Stimulated activated CD4-positive, alpha-beta T cell treated with anti-CD3 and anti-CD28 coated beads, Interleukin-4, amount 100 ng/mL, for 1 hour (primary cell): ENCODE measurements at places on chromosomes 16 and 17.
A peak's percentile ranks its signal among the peaks of the same experiment; 100 is the strongest.

DNA sequence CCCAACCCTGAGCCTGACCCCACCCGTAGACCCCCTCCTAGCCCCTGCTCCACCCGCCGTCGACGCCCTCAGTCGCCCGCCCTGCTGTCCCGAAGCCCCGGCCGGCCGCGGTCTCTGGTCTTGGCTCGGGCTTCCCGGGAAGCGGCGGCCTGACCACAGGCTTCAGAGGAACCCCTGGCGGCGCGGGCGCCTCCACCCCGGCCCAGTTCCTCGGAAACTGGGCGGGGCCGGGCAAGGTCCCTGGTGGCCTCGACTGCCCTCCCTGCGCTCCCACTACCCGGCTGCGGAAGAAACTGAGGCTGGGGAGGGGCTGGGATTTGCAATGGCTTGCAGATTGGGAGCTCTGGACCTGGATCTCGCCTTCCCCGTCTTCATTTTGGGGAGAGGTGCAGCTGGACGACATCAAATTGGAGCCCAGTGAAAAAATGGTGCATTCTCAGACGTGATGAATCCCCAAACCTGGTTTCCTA lies 692 bp upstream of the SOCS1 start:
- peak; percentile 51 for DNase-seq

GRCh38 chr16:1575578-1575977 lies 36.3 kb downstream of the IFT140 start:
- DNase-seq: no peak

- no peak for DNase-seq
These were observed 264.4 kb upstream of the FOXF1 start for GRCh38 chr16:86245895-86246294.

DNA sequence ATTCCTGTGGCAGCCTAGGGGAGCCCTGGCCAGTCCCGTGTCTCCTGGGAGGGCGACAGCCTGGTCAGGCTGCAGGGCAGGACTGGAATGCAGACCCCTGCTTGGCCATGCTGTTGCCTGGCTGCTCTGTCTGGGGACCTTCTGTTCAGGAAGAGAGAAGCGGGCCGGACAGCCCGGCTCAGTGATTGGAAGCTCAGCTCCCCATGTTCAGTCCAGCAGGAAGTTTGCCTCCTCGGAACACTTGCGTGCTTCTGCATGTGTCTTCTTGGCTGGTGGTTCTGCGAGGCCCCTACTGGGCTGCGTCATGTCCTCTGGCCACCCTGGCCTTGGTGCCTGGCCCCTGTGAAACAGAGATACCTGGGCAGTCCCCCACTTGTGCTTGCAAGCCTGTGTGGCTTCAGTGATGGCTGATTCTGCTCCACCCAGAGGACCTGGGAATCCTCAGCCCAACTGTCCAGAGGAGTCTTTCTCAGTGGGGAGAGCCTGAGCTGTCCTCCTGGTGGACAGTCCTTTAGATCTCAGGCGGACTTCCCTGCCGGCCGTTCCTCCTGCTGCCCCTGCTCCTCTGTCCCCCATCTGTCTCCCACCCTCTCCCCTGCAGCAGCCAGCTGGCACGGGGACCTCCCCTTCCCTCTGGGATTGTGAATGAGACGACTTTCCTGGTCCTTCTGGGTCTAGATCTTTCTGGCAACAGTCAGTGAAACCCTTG lies 279.5 kb downstream of the SEC14L1 start:
- no peak for DNase-seq

- DNase-seq: no peak
These were observed 32.3 kb upstream of the TOB1 start for GRCh38 chr17:50898369-50899004.
